ENCODE measurements at places on chromosomes 3 and 15.
A peak's percentile ranks its signal among the peaks of the same experiment; 100 is the strongest.

- DNase-seq = no peak
Measured at GRCh38 chr3:26750263-26750662, 127.7 kb downstream of the LRRC3B start.

GRCh38 chr3:23238578-23238977 is 35.5 kb downstream of the UBE2E2 start:
- DNase-seq = no peak

- no peak for DNase-seq
Measured at GRCh38 chr15:27342991-27343390, 372.0 kb downstream of the GABRG3 start.

- DNase-seq = no peak
Measured at GRCh38 chr15:33425142-33425541, 114.4 kb downstream of the RYR3 start.

- no peak for DNase-seq
Measured at GRCh38 chr3:125443923-125444322, 68.8 kb upstream of the ZNF148 start.

- no peak for DNase-seq
Measured at GRCh38 chr15:86857701-86858100, 778.0 kb downstream of the AGBL1 start.

DNA sequence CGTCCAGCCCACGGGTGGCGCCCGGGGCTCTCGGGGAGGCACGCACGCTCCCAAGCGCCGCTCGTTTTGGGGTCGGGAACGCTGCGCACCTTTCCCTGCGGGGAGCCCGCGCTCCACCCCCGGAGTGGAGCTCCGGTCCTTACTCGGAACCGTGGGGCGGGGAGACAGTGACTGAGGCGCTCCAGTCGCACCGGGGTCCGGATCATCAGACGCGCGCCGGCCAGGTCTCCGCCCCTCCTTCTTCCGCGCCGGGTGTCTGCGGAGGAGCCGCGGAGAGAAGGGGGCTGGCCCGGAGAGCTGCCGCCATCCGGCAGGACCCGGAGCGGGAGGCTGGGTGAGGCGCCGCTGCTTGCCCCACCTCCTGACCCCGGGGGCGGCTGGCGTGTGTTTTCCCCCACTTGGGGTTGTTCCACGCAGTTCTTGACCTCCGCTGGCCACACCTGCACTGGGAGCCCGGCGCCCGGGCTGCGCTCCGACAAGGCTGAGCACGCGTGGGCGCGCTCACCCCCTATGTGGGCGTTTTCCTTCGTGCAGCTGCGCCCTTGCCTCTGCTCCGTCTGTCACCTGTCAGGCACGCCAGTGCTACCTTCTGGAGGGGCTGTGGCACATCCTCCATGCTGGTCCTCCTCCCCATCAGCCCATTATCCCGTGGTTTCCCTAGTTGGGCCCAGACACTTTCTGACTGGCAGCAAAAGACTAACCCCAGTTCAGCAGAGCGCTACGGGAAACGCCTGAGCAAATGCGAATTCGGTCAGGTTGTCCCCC is at the start of gene MCF2L2:
Gene MCF2L2 (minus strand): TSS at position 173 of the 765 bp plus-strand sequence. CDS start 642 bp downstream, outside the sequence.
- DNase-seq = peak; percentile 56

DNA sequence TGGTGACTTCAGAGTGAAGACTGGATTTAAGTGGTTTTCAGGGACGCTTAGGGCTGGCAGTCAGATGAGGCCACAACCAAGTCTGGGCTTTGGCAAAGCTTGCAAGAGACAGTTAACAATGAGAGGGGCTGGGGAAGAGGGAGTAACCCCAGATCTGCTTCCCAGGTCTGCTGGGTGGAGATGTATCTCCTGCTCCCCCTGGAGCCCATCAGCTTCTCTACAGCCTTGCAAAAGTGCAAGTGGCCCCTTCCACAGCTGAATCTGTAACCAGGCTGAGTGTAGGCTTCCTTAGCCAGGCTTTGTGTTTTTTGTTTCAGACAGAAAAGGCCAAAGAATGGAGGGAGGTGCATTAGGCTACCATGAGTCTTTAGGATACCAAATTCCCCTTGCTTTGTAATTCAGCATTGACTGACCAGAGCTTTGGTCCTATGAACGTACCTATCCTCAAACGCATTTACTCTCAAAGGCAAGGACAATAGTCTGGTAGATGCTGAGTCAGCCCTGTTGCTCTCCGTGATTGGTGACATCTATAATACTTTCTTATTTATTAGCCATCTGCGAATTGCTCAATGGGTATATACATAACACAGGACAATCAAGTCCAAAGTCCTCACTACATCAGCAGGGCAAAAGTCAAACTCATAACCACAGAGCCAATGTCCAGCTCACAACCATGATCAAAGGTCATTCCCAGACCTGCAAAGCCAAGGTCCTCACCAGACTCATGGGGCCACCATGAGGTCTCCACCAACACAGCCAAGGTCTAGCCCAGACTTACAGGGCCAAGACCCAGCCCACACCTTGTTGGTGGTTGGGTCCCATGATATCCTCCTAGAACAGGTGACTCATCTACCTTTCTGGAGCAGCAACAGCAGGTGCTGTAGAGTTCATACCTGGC is 17.1 kb downstream of the CCDC13 start:
- DNase-seq = no peak

DNA sequence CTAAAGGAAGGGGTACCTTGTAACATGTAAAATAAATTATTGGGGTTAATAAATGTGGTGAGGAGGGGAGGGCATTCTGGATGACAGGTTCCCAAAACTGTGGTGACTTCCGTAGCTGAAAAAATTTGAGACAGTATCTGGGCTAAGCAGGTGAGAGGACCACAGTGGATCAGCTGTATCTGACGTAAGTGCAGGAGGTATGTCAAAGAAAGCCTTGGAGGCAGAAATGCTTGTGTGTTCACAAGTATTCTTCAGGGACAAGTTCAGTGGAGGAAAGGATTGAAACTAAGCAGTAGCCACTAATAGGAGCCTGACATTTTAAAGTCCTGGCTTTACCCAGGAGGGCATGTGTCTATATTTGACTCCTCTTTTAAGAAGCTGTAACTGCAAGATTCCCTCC is 52.0 kb downstream of the CD86 start:
- DNase-seq = no peak

GRCh38 chr3:169285057-169286033 is 378.2 kb downstream of the MECOM start:
- no peak for DNase-seq

DNA sequence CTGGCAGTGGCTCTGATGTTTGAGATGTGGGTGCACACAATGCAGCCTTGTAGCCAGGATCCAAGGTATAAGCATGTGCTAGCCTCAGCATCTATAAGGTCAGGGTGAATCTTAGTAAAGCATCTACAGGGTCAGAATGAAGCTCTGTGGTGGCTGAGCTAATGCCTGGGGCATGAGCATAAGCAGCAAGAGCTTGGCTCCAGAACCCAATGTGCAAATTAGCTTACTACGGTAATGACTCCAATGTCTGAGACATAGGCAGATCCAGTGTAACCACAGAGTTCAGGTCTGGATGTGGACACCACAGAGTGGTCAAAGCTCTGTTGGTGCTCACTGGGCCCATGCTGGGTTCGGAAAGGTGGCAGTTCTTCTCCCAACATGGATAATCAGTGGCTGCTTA is 304.5 kb upstream of the NECTIN3 start:
- no peak for DNase-seq

GRCh38 chr3:108021533-108021932 is 69.3 kb downstream of the CD47 start:
- no peak for DNase-seq

DNA sequence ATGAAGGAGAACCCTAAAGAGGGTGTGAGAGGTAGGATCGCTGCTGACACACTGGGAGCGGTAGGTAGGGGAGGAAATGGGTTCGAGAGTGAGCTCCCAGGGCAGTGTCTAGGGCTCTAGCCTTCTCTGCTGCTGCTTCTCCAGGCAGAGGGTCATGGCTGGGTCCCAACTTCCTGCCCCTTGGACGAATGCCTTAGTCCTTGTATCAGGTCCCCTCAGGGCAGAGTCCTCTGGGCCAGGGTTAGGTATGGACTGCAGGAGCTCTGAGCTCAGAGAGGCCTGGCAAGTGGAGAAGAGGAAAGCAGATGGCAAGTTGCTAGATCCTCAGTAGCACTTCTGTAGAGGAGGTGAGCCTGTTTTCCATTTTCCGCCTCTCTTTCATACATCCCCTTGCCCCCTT is 2.9 kb downstream of the CORO2B start:
- DNase-seq = no peak

DNA sequence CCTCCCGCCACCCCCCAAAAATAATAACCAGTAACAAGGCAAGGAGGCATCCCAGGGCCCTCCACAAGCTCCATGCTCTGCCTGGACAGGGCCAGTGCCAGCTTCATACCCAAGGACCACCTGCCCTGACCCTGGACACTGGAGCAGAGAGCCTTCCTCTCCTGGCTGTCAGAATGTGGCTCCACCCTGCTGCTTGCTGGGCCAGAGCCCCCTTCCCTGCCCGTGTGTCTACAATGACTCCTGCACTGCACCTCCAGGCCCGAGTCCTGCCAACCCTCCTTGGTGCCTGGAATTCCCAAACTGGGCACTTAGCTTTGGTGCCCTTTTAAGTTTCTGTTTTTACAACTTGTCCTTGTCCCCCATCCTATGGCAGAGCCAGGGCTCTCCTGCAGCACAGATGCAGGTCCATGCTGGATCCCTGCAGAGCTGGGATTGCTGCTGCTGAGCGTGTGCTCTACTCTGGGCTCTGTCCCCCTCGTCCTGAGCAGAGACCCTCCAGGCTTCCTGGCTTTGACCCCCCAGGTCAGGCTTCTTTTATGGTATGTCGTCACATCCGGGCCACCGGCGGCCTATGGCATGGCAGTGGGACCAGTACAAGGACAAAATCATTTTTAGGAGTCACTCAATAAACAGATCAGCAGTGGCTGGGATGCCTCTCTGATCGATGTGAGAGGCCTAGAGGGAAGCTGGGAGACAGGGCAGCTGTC is 11.4 kb upstream of the SNRPA1 start:
- no peak for DNase-seq

DNA sequence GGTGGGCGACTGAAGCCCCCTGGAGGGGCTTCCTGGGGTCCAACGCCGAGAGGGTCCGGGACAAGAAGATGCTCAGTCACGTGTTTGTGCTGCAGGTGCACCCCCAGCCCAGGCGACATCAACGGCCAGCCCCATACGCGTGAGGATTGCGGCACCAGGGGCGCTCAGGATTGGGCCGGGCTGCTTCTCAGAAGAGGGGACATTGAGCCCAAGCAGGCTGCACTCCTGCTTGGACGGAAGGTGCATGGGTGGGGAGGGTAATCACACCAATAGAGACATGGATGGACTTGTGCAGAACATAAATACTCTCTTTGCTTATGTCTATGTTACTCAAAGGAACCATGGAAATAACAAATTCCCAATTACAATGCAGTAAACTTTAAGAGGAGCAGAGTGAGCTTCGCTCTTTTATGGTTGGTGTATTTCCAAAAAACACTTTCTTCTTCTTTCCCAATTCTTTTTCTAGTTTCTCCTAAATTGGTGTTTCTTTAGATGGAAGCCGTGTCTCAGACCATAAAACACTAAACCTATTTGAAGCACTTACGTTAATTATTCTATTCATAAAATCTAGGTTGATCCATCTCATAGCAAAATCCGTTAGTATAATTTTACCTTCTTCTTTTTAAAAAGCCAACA is 182.7 kb downstream of the GOLGA6L6 start:
- DNase-seq = no peak

GRCh38 chr3:28867836-28868235 is 413.0 kb upstream of the RBMS3 start:
- no peak for DNase-seq

- no peak for DNase-seq
Measured at GRCh38 chr3:114035896-114036295, 20.4 kb downstream of the CCDC191 start.

- DNase-seq = no peak
Measured at GRCh38 chr15:82849556-82850512, 40.4 kb downstream of the WHAMM start.

GRCh38 chr3:72797773-72798543 is 50.3 kb downstream of the SHQ1 start:
- DNase-seq = no peak

DNA sequence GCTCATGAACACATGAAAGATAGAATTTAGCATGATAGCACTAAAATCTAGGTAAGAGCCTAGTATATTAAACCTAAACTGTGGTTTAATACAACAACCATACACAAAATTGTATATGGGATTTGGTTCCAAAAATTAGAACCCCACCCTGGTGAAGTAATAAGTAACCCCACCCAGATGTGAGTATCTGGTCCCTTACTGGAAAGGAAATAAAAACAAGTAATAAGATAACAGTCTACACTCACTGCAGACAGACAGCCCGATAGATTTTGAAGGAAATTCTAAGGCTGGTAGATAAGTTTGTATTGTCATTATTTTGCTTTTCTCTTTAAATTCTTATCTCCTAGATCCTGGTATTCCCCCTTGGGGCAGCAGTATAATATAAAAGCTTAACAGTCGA is 184.9 kb downstream of the ZBTB20 start:
- no peak for DNase-seq

- no peak for DNase-seq
Measured at GRCh38 chr3:195763843-195764825, 43.4 kb downstream of the MUC20 start.

GRCh38 chr3:146638718-146639117 is 33.6 kb upstream of the PLSCR5 start:
- DNase-seq = no peak

GRCh38 chr3:135125171-135125801 is 330.2 kb downstream of the EPHB1 start:
- no peak for DNase-seq

GRCh38 chr15:41656188-41656587 is 4.0 kb upstream of the MGA start:
- no peak for DNase-seq

Data from stimulated activated CD4-positive, alpha-beta T cell treated with anti-CD3 and anti-CD28 coated beads, Interleukin-15, amount 100 ng/mL, for 1 hour (primary cell).